ENCODE measurements at places on chromosomes 12 and 14.

GRCh38 chr14:104603711-104604401 lies 716 bp downstream of the TMEM179 start:
- no peak for DNase-seq

DNA sequence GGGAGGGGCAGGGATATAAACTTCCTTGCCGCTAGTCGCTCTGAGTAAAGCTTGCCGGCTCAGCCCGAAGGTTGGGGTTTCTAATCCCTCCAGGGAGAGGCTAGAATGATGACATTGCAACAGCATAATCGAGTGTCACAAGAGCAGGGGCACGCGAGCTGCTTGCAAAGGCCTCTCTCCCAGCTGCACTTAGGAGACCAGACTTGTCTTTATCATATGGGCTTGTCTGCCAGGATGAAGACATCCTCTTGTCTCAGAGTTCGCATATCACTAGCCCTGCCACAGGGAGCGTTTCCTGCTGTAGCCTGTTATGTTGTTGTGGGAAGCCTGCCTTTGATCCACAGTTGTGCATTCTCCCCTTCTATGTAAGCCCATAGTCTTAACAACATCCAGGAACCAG lies 180.0 kb downstream of the ESR2 start:
- DNase-seq: no peak

- no peak for DNase-seq
Observed at GRCh38 chr12:24414480-24414879, 465.0 kb upstream of the SOX5 start.

- no peak for DNase-seq
Observed at GRCh38 chr12:15726027-15726877, 62.9 kb downstream of the EPS8 start.

GRCh38 chr12:29241821-29242591 lies 92.9 kb downstream of the FAR2 start:
- peak; percentile 28 for DNase-seq

DNA sequence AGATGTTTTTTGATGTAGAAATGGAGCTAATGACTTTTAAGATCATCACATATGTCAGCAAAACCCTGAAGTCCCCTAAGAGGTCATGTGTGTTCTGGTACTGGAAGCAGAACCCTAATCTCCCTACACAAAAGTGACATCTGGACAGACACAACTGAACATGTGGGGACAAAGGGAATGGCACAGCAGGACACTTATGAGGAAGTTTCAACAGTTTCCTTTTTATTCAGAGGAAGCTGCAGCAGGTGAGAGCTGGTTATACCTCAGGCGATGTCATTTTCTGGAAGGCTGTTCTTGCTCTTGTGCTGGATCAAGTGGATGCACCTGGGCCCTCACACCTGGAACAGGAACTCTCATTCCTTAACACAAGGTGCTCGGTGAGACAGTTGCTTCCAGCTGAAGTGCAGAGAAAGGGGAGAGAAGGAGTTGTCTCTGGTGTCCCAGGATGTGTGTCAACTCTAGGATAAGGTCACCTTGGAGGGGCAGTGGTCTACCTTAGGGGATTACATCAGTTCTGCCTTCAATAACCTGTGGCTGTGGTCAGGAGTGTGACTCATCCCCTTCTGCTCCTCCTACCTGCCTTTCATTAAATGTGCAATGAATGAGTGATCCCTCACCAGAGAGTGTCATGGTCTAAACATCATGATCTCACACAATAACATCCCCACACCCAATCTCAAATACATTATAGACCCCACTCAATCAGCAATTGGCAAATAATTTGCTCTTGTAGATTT lies 463.4 kb downstream of the TMEM121 start:
- no peak for DNase-seq

DNA sequence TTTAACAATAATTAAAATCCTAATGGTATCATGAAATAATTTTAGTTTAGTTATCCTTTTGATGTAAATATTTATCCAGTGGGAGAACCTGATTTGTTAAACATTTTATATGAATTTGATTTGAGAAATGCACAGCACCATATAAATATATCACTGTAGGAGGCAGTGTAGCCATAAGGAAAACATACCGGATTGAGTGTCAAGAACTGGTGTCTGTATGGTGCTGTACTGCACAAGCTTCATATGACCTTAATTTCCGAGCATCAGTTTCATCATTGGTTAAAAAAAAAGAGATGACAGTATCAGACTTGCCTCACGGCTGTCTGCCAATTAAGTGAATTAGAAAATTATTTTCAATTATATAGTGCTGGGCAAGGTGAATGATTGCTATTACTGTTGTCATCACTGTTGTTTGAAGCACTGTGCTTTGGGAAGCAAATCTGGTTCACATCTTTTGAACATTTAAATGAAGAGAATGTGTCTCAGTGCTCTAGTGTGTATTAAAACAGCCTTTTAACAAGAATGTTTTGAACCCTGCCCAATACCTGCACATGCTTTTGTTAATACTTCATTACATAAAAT lies 72.1 kb downstream of the TMTC2 start:
- no peak for DNase-seq

- DNase-seq: no peak
Observed at GRCh38 chr12:107992870-107993451, 136.1 kb upstream of the WSCD2 start.

- DNase-seq: no peak
Observed at GRCh38 chr14:59313658-59314608, 125.5 kb downstream of the DAAM1 start.

DNA sequence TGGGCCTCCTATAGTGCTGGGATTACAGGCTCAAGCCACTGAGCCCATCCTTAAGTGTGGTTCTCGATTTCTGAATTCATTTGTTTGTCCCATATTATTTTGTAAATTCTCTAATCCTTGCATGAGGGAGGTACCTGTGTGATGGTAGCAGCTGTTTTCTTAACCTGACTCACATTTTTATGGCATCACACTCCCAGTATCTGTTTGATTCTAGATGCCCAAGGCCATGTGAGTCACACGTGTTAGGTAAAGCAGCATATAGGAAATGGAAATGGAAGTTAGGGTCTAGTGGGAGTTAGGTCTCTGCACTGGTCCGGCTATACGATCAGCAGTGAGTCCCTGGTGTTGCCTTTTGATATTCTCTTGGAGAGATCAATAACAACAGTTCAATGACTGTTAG lies 198.1 kb downstream of the ERC1 start:
- DNase-seq: no peak

DNA sequence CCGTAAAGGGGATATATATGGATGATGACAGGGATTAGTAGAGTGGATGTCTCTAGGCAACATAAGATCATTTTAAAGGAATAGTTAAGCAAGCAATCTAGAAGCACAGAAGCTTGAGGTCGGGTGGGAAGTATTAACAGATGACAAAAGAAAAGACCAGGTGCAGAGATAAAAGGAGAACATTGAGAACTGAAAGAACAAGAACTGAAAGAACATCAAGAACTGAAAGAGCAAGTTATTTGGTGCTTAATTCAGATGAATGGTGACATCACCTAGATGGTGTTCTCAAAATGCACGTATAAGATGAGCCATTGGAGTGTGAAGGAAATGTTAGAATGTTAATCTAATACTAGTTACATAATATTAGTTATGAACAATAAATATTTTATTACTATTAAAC lies 224.0 kb upstream of the PDE3A start:
- DNase-seq: no peak

- no peak for DNase-seq
Observed at GRCh38 chr12:123757561-123757960, 4.5 kb upstream of the DNAH10 start.

DNA sequence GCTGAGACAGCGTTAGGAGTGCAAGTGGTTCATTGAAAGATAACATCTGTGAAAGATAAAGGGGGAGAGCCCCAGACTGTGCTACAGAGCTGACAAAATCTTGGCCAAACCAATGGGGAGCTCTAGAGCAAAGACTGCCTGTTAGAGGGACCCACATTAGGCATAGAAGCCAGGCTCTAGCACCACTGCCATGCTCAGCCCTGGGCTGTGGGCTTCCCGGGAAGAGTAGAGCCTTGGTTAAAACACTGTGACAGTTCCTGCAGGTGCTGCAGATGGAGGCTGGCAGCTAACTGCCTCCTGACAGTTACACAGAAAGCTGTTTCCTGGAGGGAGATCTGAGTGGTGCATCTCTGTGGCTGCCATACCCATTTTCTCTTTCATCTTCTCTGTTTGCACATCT lies 23.0 kb downstream of the TSHR start:
- no peak for DNase-seq

DNA sequence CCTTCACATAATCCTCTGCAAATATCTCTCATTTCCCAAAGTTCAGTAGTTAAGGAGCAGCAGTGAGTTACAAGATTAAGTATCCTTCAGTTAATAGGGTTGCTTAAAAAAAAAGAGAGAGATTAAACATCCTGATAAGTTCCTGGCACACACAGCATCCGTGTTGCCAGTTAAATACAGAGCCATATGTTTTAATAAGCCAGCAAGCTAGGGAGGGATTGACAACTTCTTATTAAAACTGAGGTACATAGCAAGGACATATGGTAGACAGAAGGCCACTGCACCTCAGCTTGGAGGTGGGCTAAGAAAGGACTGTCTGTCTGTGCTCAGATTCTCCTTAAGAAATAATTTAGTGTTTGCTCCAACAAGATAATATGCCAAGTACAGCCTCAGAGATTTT lies 9.6 kb upstream of the TMEM30B start:
- DNase-seq: no peak

- DNase-seq: no peak
Observed at GRCh38 chr14:94682736-94683135, 70.5 kb downstream of the SERPINA3 start.

DNA sequence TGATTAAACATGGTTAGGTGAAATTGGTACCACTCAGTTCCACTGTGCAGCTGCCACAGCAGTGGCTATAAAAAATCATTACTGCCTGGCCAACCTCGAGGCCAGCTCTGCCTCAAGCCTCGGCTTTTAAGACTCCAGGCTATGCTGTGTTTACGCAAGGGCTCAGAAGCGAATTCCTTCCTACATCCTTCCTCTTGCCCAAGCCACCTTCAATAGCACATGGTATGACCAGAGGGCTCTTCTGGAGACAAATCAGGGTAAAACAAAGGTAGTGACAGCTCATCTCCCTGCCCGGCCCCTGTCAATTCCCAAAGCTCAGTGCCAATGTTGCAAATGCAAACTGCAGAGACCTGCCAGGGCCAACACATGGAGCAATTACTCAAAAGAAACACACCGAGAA lies 31.9 kb downstream of the NUAK1 start:
- DNase-seq: no peak

DNA sequence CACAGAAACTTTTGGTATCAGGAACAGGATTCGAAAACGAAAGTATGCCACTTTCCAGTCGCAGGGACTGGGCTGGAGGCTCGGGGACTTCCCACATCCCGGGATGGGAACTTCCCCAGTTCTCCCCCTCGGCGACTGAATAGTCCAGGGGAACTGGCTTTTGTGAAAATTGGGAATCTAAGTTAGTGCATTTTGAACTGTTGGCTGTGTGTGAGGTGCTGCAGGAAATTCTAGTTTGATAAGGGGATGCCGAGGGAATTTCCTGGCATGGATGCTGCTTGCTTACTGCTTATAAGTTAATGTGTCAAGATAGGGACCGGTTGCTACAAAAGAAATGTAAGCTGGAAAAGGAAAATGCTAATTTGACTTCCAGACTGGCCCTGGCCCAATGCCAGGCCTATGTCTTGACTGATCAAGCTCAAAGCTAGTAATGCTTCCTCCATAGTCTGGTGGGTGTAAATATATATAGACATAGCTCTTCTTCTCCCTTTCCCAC lies 73.4 kb upstream of the EIF5 start:
- no peak for DNase-seq

DNA sequence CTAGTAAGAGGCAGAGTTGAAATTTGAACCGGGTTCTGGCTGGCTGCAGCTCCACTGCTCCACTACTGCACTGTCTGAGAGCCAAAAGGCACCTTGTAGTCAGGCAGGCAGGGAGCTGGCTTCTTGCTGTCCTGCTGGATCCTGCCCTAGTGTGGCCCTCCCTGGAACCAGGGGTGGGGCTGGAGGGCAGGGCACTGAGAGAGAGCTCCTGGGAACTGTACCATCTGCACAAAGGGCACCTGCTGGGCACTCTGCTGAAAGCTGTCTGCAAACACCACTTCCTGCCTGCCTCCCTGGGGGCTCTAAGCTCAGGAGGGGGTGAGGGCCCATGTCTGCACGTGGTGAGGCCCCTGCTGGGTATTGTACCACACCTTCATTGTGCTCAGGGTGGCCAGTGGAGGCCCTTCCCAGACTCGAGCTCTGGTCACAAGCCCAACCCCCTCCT lies 19.0 kb upstream of the TCL1B start:
- no peak for DNase-seq

DNA sequence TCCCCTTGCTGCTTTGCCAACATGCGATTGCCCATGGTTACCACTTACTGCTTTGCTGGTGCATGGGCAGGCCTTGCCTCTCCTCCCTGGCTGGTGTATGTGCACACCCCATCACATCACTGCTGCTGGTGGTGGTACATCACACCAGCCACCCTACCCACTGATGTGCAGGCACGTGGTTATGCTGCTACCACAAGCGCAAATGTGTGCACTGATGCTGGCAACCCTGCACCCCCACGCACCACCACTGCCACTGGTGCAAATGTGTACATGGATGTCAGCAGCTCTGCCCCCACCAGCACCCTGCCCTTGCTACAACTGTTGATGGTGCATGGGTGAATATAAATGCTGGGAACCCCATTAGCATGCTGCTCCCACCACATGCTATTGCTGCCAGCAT lies 261.7 kb downstream of the AEBP2 start:
- no peak for DNase-seq

DNA sequence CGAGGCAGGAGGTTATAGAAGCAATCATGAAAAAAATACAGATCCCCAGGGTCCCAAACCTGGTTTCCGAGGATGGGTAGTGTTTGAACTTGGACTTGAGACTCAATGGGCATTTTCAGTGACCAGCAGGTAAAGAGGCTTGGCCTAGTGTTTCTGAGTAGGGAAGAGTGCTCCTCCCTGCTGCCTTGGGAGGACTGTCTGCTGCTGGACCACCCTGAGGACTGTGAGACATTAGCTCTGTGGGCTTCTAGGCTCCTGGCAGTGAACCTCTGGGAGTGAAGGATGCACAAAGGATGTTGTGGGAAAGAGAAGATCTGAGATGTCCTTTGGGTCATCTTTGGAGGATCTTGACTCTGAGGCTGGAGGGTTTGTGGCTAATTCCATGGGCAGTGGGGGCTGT lies 30.5 kb downstream of the ANKRD9 start:
- no peak for DNase-seq
